ENCODE measurements at places on chromosomes 2 and 18.

DNA sequence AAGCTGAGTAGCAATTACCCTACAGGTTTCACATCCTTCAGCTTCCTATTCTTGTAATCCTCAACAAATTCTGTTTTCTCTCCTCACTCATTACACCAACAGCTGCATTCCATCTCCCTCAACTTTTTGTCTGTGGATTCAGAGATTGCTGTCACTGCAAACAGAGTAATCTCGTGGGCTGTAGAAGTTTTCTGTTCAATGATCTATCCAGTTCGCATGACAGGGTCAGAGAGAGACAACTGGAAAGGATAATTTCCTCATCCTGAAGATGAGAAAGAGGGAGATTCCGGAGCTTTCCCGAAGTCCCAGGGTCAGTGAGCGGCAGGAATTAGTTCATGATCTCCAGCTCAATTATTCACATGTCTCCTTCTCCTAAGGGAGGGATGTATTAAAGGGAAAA is 75.7 kb downstream of the MYO5B start:
- no peak for DNase-seq

DNA sequence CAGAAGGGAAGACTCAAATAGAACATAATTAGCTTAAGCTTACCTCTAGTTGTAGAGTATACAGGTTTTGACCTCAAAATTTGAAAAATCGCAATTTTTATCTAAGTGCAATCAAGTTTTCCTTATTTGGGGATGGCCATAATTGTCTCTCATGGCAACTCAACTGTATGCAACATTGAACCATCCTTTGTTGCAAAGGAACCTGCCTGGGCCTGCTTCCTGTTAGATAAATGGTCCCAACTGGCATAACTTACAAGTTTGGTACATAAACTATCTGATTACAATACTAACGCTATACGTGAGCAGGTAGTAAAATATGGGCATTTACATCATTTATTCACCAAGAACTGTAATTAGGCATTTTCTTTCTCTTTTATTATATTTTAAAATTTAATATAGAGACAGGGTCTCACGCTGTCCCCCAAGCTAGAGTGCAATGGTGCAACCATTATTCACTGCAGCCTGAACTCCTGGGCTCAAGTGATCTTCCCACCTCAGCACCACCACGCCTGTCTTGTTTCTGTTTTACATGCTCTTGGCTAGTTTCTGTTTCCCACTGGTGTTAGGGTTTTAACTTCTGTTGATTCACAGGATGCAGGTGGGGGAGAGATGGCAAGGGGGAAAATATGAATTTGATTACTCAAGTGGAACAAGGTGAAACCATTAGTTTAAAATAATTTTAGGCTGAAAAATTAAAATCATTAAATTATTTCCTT is 55.3 kb upstream of the B3GNT2 start:
- DNase-seq, result no peak

DNA sequence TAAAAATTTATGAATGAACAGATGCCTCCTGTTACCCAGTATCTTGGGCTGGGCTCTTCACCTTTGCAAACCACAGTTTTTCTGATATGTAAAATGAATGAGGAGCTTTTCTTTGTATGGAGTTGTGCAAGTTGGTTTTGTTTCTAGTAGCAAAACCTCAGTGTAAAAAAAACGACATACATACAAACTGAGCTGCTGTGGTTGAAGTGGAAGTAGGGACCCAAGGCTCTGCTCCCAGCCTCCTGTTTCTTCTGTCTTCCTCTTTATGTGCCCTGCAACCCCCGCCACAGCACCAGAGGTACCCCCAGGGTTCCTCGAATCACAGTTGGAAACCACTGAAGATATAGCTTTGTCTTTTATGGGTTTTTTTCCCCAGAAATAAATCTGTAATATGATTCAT is 118.1 kb downstream of the MYO1B start:
- no peak for DNase-seq

DNA sequence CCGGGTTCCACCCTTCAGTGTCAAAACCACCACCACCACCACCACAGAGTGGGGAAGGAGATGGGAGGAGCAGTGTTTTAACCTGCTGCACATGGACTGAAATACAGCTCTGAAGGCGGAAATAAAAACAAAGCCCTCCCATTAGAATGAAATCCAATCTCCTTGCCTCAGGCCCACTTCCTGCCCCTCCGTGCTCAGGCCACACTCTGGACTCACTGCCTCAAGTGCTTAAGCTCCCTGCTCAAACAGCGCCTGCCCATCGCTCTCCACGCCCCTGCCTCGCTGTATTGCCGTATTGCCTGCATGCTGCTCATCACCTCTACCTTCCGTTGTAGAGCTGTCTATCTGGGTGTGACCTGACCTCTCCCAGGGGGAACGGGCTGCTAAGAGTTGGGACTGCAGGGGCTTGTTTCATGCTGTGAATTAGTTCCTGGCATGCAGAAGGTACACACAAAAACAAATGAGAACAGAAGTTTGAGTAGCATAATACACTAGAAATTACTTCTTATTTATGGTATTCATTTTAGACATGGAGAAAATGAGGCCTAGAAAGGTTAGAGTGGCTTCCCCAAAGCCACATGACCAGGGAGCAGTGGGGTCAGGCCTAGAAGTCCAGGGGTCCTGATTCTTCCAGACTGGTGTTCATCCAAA is 31.6 kb upstream of the NEB start:
- DNase-seq, result no peak

Data from fibroblast of upper back skin (primary cell).